ENCODE measurements at places on chromosomes 1 and 21.

GRCh38 chr1:220227393-220227792, 44.9 kb downstream of the RAB3GAP2 start:
- DNase-seq: no peak

GRCh38 chr1:59055908-59056719, 240.8 kb upstream of the FGGY start:
- no peak for DNase-seq

- no peak for DNase-seq
Measured at GRCh38 chr21:22062472-22063139, 1064.4 kb downstream of the NCAM2 start.

GRCh38 chr1:207274882-207275281, 46.6 kb upstream of the CD55 start:
- no peak for DNase-seq

DNA sequence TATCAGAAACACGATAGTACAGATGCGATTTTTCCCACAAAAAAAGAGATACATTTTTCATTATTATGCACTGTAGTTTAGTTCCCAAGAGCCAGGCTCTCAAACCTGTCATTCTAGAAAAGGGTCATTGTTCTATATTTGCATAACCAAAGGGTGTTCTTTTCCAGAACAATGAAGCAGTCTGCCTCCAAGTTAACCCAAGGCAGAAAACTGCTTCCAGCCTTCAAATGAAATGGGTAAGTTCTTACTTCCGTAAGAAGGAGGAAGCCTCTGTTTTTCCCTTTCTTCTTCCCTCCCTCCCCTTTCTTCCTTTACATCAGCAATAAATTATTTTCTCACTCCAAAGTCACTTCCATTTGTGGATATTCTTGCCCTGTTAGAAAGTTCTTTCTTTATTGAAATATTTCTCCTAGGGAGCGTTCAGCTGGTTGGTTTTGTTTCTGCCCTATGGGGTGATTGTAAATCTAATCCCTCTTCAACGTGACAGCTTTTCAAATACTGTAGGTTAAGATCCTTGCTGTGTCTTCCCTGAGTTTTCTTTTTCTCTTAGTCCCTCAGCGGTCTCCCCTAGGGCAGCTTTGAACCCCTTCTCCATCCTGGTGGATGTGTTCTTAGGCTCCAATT, 77.3 kb upstream of the PTGFRN start:
- DNase-seq: no peak

DNA sequence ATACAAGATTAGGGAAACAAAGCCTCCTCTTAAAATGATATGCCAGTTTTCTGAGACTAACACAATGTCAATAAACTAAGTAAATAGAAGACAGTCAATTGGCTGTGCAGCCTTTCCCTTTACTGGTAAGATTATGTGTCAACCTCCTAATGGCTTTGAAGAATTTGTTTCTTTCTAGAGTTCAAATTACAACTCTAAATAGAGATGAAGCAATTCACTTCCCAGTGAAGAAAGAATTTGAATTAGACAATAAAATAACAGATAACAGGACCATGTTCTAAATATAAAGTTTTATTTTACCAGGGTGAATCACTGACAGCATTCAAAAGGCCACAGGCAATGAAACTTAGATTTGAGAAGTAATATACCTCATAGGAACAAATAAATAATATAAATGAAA, 680.3 kb downstream of the PLA2G4A start:
- DNase-seq: no peak

- no peak for DNase-seq
Measured at GRCh38 chr1:199691540-199691939, 336.0 kb upstream of the NR5A2 start.

GRCh38 chr1:69976896-69977295, 228.5 kb downstream of the LRRC40 start:
- DNase-seq: no peak
